ENCODE measurements at places on chromosomes 5 and 9.
A peak's percentile ranks its signal among the peaks of the same experiment; 100 is the strongest.

DNA sequence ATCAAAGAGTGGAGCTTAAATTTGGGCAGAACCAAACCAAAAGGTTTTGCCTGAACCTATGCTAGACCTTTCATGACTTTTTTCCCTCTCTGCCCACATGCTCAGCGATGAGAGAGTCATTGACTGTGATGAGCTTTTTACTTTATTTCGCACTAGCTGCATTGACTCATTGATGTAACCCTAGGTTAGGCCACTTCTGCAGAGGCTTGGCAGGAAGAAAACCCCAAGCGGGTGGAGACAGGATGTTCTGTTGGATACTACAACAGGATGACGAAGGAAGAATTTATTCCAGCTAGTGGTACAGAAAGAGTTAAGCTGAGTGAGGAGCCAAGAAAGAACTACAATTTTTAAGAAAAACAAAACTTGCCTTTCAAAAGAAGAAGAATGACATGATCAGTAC, 18.4 kb downstream of the AGXT2 start:
- peaks cover 23% of the 10 kb centered on the region for H3K27me3 ChIP-seq
- no peak overlapping the region for H3K27ac ChIP-seq
- no peak for DNase-seq
- no peaks in the 10 kb centered on the region for H3K36me3 ChIP-seq
- H3K4me3 ChIP-seq, result no peak overlapping the region

DNA sequence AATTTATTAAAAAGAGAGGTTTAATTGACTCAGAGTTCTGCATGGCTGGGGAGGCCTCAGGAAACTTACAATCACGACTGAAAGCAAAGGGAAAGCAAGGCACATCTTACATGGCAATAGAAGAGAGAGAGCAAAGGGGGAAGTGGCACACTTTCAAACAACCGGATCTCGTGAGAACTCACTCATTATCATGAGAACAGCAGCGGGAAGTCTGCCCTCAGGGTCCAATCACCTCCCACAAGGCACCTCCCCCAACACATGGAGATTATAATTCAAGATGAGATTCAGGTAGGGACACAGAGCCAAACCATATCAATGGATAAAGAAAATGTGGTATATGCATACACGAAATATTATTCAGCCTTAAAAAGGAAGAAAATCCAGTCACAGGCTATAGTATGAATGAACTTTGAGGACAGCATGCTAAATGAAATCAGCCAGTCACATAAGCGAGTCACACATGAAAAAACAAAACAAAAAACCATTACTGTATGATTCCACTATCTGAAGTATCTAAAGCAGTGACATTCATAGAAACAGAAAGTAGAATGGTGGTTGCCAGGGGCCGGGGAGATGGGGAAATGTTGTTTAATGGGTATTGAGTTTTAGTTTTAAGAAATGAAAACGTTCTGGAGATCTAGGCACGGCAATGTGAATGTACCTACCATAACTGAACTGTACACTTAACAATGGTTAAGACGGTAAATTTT, 83.4 kb upstream of the PCA3 start:
- DNase-seq, result no peak
- H3K36me3 ChIP-seq, result no peaks in the 10 kb centered on the region
- no peak overlapping the region for H3K27ac ChIP-seq
- no peak overlapping the region for H3K4me3 ChIP-seq
- no peaks in the 10 kb centered on the region for H3K27me3 ChIP-seq

GRCh38 chr9:1051584-1052275, 1.6 kb downstream of the DMRT2 start:
- peaks cover 86% of the 10 kb centered on the region for H3K27me3 ChIP-seq
- peaks cover 14% of the 10 kb centered on the region for H3K36me3 ChIP-seq

- no peaks in the 10 kb centered on the region for H3K27me3 ChIP-seq
- no peak overlapping the region for H3K27ac ChIP-seq
- no peak for DNase-seq
- peaks cover 6% of the 10 kb centered on the region for H3K36me3 ChIP-seq
- H3K4me3 ChIP-seq, result no peak overlapping the region
Measured at GRCh38 chr9:120542701-120543490, 37.1 kb downstream of the CDK5RAP2 start.

DNA sequence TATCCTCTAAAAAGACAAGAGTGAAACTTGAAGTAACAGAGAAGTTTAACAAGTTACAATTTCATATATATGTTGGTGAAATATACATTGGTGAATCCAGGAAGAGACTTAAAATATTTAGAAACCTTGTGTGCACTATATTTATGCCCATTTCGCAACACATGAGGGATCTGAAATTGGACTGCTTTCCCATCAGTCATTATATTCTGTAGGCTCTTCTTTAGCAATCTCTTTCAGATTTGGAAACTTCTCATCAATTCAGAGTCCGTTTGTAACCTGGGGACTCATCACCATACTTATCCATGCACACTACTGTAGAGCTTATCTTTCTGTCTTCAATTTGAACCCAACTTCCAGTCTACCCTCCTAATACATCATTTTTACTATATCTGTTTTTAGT, 2.1 kb downstream of the ITGA1 start:
- no peak for DNase-seq
- H3K4me3 ChIP-seq, result peak overlapping the region; percentile 80
- H3K36me3 ChIP-seq, result peaks cover 21% of the 10 kb centered on the region

GRCh38 chr5:150661086-150661485, at the start of gene MYOZ3:
Gene MYOZ3, plus strand, starts transcription at chr5:150661251. Its CDS starts 1,691 bp downstream, at chr5:150662942.
- DNase-seq, result peak; percentile 8
- no peak within 1 kb of the TSS for H3K4me3 ChIP-seq
- H3K4me1 ChIP-seq, result peaks cover 9% of the 10 kb centered on the region
- peaks cover 4% of the 10 kb centered on the region for H3K27me3 ChIP-seq
- H3K36me3 ChIP-seq, result no peaks in the 10 kb centered on the region
- no peak within 1 kb of the TSS for H3K27ac ChIP-seq

DNA sequence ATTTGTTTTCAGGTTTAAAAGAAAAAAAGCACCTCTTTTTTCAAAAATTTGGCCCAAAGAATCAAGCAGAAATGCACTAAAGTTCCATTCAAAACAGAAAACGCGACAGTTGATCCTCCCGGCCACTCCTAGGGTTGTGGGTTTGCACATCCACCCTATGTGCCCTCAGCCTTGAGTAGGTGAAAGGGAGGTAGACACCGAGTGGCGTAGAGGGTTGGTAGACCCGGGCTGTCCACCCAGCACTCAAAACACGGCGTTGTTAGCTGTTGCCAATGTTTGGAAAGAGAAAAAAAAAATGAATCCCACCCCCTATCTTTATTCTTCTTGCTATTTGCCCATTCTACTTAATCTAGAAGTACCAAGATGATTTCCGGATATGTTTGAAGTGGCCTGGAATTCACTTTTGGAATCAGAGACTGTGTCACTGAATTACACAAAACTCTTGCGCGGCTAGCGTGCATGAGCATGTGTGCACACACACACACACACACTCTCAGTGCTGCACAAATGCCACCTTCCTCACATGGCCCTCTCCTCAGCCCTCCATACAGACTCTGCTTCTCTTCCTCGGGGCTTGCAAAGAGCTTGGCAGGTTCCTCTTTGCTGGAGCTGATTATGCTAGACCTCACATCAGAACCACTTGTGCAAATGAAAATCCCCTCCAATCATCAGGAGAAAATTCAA, 110.2 kb upstream of the HAND1 start:
- peaks cover 22% of the 10 kb centered on the region for H3K27me3 ChIP-seq
- H3K4me3 ChIP-seq, result no peak overlapping the region
- H3K4me1 ChIP-seq, result no peaks in the 10 kb centered on the region
- no peak overlapping the region for H3K27ac ChIP-seq
- no peak for DNase-seq
- no peaks in the 10 kb centered on the region for H3K36me3 ChIP-seq

DNA sequence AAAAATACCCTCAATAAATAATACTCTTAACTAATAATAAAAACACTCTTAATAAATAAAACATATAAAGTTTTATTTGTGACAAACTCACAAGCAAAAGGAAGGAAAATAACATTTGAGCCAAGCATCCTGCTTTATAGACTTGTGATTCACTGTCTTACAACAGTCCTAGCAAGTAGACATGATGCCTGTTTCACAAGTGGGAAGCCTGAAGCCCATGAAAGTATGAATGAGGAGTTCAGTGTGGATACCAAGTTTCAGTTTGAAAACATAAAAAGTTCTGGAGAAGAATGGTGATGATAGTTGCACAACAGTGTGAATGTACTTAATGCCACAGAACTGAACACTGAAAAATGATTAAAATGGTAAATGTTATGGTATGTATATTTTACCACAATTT, 10.9 kb downstream of the HABP4 start:
- no peak overlapping the region for H3K4me3 ChIP-seq
- no peak for DNase-seq
- no peaks in the 10 kb centered on the region for H3K36me3 ChIP-seq
- H3K27ac ChIP-seq, result no peak overlapping the region
- no peaks in the 10 kb centered on the region for H3K27me3 ChIP-seq

GRCh38 chr5:10762776-10763500, 1.9 kb upstream of the DAP start:
- H3K36me3 ChIP-seq, result peaks cover under 1% of the 10 kb centered on the region
- peaks cover 9% of the 10 kb centered on the region for H3K27me3 ChIP-seq
- H3K27ac ChIP-seq, result peak overlapping the region; percentile 59
- peaks cover 24% of the 10 kb centered on the region for H3K4me1 ChIP-seq
- DNase-seq, result no peak
- peak overlapping the region; percentile 84 for H3K4me3 ChIP-seq

- peaks cover 29% of the 10 kb centered on the region for H3K27me3 ChIP-seq
- no peak overlapping the region for H3K4me3 ChIP-seq
- no peak overlapping the region for H3K27ac ChIP-seq
- H3K4me1 ChIP-seq, result no peaks in the 10 kb centered on the region
- H3K36me3 ChIP-seq, result no peaks in the 10 kb centered on the region
Measured at GRCh38 chr5:178583279-178583678, 6.9 kb downstream of the COL23A1 start.

- H3K27me3 ChIP-seq, result no peaks in the 10 kb centered on the region
- DNase-seq, result peak; percentile 65
- H3K36me3 ChIP-seq, result no peaks in the 10 kb centered on the region
Measured at GRCh38 chr9:6681957-6682501, 36.5 kb upstream of the GLDC start.

GRCh38 chr5:1119312-1119831, 7.5 kb upstream of the SLC12A7 start:
- no peaks in the 10 kb centered on the region for H3K36me3 ChIP-seq
- H3K4me1 ChIP-seq, result no peaks in the 10 kb centered on the region
- H3K27me3 ChIP-seq, result no peaks in the 10 kb centered on the region
- H3K27ac ChIP-seq, result no peak overlapping the region
- DNase-seq, result no peak

Measured in natural killer cell treated with Interleukin-12 subunit alpha and Interleukin-12 subunit beta and Interleukin-15 and Interleukin-18, amount 100 ng/mL, for 72 hours (primary cell).